ENCODE measurements at places on chromosomes 6 and 20.
A peak's percentile ranks its signal among the peaks of the same experiment; 100 is the strongest.

DNA sequence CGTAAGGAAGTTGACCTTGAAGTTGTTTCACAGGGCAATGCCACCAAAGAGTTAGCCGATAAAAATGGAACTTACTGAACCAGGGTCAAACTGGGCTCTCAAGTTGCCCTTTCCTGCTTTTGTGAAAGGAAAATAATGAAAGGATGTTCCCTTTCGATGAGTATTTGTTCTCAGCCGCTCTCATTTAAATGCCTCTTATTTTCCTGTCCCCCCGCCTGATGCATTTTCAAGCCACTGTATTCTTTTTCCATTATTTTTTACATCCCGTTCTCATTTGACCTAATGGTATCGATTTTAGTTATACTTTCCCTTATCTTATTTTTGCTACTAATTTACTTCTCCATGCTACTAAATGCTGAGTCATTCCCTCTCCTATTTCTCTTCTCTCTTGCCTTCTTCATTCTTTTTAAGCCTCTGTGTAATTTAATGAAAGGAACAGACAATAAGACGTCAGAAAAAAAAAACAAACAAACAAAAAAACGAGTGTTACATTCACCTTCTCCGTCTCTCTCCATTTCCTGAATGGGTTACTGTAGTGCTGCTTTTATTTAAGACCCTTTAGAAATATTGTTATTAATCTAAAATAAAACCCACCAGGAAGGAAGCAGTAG lies 655 bp upstream of the NDUFAF4 start:
- DNase-seq = no peak

DNA sequence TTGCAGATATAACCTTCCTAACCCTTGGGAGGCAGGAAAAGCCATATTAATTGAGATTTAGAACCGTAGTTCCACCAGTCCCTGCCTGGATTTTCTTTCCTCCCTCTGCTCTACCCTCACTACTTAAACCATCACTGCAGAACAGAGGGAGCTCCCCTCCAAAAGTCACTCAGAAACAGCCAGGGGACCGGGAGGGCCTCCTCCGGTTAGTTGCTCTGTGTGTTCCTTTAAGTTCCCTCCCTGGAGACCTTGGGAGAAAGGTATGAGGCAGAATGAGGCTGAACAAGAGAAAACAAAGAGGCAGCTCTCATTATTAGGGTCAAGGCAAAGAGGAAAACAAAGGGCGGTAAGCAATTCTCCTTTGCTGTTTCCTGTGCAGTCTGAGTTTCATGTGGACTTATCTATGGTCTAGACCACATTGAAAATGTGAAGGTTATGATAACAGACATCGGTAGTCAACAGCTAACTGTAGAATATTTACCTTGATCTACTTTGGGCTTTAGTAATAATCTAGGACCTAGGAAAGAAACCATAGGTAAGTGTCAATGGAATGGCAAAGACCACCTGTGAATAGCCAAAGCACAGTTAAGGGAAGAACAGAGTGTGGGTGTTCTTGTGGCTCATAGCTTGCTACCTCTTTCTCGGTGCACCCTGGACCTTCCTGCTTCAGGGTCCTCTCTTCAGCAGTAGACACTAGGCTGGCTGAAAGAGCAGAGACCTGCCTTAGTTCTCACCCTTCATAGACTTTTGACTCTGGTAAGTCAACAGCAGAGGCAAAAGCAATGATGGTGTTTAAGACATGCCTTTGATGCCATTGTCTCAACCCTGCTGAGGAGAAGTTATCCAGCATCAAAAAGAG lies 250.9 kb upstream of the CITED2 start:
- DNase-seq = peak; percentile 37

- no peak for DNase-seq
These were observed 16.3 kb upstream of the FAM8A1 start for GRCh38 chr6:17583811-17584210.

GRCh38 chr6:132483779-132484679 lies 28.9 kb downstream of the STX7 start:
- DNase-seq = peak; percentile 47

DNA sequence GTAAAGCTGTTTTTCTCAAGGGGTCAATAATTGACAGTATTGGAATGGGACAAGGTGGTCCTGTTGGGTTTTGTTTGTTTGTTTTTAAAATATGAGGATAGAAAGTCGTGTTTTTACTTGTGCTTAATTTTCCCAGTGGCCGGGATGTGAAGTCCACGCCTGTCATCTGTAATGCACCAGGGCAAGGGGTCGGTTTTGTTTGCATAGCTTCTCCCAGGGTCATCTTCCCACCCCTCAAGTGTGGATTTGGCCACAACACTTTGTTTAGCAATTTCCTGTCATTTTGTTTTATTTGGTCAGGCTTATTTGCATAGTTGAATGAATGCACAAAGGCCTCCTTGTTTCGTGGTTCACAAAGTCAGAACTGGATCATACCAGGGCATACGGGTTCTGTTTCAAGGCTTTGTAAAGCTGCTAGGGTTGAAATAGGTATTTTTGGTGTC lies 29.8 kb downstream of the SYNJ2 start:
- DNase-seq = no peak

GRCh38 chr20:64138276-64138815 lies 25.9 kb upstream of the MYT1 start:
- no peak for DNase-seq

DNA sequence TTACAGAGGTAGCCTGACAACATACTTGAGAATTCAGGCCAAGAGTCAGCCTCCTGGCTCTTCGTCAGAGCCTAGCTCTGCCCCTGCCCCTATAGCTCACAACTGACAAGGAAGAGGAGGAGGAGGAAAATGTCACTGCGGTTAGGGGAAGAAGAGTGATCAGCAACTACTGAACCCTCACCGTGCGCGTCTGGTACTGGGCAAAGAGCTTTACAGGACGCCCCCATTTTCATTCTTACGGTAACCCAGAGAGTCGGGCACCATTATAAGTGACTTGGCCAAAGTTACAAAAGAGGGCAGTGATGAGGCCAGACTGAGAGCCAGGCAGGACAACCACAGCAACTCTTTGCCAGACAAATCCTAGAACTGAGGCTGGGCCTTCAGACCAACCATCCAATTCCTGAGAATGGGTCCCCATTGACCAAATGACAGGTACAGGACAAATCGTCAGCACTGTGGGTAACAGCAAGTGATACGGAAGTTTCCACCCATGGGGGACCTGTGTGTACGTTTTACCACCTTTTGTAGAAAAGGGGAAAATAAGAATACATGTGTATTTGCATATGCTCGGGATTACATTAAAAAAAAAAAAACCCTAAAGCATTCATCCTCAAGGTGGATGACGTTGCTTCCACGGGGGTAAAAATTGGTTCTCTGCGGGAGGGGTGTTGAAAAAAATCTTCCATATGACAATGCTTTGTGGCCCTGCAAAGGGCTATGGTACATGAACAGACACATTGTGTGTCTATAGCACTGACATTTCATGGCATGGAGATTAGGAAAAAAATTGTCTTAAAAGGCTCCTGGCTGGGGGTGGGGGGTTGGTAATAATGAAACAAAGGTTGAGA lies 118.0 kb downstream of the NFATC2 start:
- no peak for DNase-seq

DNA sequence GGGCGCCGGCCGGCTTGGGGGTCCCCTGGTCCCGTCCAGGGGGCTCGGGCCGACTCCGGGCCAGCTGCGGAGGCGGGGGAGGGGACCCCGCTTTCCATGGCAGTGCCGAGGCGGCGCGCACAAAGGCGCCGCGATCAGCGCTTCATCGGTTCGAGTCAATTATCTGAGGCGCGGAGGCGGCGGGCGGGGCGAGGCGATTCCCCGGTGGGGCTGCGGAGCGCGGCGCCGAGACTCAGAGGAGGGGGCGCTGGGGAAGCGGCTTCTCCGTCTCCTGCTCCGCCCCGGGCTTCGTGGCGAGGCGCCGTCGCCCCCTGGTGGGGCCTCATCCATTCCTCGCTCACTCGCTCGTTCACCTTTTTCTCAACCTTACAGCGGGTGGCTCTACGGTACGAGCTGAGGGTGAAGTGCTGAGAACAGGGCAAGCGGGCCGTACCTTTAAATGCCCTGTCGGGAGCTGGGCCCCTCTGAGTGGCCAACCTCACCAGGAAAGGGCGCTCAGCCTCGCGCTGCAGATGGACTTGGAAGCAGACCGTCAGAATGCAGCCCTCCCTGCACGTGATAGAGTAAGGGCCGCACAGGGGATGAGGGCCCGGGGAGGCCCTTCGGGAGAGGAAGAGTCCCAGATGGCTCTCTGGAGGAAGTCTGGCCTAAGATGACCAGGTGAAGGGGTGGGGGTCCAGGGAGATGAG lies 39.9 kb downstream of the SLC52A3 start:
- no peak for DNase-seq

- DNase-seq = no peak
These were observed 7.9 kb upstream of the PRELID3B start for GRCh38 chr20:59050437-59050836.

- DNase-seq = peak; percentile 52
These were observed 317.1 kb downstream of the PLCB1 start for GRCh38 chr20:8449123-8449522.

GRCh38 chr6:138654715-138655634 lies 118.6 kb upstream of the CCDC28A start:
- no peak for DNase-seq

DNA sequence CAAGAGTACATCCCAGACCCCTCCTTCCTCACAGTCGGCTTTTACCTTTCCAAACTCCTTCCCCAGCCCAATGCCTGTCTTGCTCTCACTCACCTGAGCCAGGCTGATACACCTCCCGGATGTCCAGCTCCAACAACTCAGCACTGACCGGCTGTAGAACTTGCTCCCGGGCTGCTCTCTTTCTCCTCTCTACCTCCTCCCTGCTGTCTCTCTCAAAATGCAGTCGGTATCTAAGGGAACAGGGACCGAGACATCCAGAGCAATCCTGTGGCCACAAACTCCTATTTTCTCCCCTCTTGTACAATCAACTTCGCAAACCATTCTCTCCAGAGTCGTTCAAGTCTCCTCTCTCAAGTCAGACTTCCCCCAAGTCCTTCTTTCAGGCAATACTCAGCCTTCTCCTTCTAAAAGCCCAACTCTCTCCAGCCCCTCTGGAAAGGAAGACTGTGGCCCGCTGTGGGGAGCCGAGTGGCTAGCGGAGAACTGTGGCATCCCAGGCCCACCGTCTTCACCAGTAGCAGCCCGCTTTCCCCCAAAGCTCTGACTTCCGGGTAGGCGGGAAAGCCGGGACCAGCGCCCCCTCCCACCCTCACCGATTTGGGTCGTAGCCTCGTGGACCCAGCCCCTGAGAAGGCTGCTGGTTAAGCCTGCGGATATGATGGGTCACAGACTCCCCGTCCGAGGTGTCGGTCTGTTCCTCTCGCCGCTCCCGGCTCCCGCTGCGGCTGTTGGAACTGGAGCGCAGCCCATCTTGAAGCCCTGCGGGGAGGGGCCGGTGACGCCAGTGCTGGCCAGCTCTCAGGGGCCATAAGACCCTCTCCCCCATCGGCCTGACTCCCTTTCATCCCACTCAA lies 1.1 kb downstream of the GNL1 start:
- DNase-seq = peak; percentile 11

GRCh38 chr6:33668328-33668727 lies 43.2 kb downstream of the UQCC2 start:
- no peak for DNase-seq

DNA sequence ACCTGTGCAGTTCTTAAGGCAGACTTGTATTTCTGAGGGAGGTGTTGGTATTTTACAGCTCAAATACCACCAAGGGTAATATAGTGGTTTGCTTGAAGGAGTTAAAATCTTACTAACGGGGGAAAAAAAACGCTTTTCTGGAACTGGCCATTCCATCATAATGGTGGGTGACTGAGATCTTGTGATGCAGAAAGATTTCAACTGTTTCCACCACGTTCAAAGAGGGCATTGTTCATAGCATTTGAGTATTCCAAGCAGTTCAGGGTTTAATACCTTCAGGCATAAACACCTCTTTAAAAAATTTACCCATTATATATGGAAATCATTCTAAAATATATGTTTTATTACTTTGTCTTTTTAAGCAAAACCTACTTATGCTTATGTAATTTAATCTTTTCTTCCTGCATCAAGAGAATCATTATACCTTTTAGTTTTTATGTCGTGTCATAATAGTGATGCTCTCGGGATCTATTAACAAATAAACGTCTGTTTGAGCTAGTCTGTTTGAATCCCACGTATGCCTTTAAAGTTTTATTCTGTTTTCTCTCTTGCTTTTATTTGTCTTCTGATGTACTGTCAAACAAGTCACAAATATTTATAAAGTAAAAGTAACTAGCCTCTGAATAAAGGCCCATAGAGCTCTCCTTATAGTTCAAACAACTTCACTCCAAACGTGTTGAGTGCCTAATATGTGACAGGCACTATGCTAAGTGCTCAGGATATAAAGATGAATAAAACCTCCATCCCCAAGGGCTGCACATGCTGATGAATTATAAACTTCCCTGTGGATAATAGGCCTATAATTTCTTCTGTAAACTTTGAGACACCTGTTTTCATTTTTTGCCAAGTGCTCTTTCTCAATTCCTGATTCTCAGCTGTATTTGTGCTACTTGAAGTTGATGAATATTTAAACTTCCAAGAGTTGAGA lies 298.8 kb upstream of the FERMT1 start:
- DNase-seq = no peak

GRCh38 chr20:32906871-32907495 lies 48.3 kb downstream of the EFCAB8 start:
- no peak for DNase-seq

DNA sequence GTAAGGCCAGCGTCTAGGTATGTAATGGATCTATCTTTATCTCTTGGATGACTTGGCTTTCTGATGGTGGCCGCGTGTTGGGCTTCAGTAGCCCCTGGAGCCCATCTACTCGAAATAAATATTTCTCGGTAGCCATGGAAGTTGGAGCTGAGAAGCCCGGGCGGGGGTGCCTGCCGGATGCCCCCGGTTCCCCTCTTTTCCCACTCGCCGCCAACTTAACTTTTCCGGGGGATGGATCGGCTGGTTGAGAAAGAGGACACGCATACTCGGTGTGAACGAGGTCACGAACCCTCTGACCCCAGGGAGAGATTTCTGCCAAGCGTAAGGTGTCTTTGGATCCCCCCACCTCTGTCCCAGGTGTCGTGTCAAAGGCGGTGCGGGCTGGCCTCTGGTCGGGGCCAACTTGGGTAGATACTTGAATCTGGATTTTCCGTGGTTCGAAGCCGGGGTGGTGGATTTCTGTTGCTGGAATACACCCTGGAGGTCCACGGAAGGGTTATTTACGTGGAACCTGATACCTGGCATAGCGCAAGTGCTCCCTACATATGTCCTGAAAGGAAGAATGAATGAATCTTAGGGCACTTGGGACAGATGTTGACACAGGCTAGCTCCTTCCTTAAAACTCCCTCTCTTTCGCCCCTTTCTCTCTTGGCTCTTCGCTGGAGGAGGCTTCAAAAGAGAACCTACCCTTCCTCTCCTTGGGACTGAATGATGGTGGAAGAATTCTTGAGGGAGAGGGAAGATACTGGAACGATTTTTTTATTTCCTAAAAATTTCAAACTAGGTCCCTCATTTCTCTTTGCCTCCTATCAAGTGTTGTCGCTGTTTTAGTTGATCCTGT lies 996 bp downstream of the DOK5 start:
- no peak for DNase-seq

GRCh38 chr6:100084991-100085364 lies 91.0 kb upstream of the MCHR2 start:
- DNase-seq = no peak

DNA sequence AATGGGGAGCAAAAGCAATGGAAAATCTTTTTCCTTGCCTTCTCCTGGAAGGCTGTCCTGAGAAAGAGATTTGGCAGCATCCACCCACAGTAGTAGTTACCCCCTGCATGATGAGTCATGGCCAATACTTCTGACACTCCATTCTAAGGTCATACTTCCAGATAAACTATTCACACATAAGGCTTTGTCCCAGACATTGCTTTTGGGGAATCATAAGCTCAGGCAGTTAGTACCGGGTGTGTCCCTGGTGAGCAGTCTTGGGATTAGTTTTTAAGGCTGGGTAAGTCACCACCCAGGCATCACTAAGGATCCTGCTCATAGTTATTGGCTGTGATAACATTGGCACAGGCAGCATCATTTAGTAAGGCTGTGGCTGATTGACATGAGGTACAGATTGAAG lies 160.6 kb upstream of the GGTLC1 start:
- no peak for DNase-seq
